ENCODE measurements at places on chromosomes 2 and 18. TPM values are rescaled to one million over a fixed set of nuclear protein-coding genes. Genes with fewer than 3 reads are reported as not detected.

The CD8B2 gene
- total RNA-seq = 0.28 TPM

The FTCDNL1 gene
- 6.1 TPM for total RNA-seq

DNA sequence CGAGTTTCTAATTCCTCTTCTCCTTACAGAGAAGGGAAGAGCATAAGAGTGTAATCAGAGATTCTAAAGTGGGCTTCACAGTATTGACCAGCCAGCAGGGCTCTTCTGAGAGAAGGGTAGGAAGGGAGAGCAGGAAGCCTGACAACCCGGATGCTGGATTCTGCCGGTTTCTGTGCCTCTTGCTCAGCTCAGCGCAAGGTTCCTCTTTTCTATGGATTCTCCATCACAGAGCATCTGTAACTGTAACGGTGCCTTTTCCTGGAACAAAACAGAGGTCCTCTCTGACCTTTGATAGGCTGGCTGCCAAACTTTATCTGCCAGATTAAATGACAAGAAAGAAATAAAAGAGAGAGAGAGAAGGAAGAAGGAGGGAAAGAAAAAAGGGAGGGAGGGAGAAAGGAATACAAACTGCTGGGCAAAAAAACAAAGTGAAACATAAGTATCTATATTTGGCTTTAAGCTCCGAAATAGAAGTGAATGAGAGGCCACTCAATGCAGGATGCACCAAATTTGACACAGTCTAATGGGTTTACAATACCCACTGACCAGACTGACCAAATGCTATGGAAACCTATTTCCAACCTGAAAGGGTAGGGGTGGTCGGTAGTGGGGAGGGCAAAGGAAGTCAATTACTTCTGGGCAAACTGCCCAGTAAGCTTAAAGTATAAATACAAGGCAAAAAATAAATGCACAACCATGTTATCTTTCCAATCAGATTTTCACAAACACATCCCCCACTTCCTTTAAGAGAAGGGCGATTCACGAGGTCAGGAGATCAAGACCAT lies 59.2 kb downstream of the PIEZO2 start:
- DNase-seq = no peak

GRCh38 chr2:240571314-240571973 lies 3.2 kb downstream of the RNPEPL1 start:
- no peak for DNase-seq

The ZEB2 gene
- total RNA-seq = 155 TPM

The ATP8B1 gene
- total RNA-seq = 12.0 TPM

- no peak for DNase-seq
Measured at GRCh38 chr2:222750533-222750932, 79.1 kb downstream of the MOGAT1 start.

The NAT8 gene
- total RNA-seq = not detected

The STAT1 gene
- 44.1 TPM for total RNA-seq

- DNase-seq = no peak
Measured at GRCh38 chr2:21498016-21498415, 374.2 kb downstream of the TDRD15 start.

GRCh38 chr2:188403676-188404075 lies 112.0 kb downstream of the GULP1 start:
- no peak for DNase-seq

GRCh38 chr18:47283476-47283875 lies 32.0 kb upstream of the SKOR2 start:
- no peak for DNase-seq

GRCh38 chr2:105324101-105324500 lies 5.4 kb downstream of the TGFBRAP1 start:
- no peak for DNase-seq

DNA sequence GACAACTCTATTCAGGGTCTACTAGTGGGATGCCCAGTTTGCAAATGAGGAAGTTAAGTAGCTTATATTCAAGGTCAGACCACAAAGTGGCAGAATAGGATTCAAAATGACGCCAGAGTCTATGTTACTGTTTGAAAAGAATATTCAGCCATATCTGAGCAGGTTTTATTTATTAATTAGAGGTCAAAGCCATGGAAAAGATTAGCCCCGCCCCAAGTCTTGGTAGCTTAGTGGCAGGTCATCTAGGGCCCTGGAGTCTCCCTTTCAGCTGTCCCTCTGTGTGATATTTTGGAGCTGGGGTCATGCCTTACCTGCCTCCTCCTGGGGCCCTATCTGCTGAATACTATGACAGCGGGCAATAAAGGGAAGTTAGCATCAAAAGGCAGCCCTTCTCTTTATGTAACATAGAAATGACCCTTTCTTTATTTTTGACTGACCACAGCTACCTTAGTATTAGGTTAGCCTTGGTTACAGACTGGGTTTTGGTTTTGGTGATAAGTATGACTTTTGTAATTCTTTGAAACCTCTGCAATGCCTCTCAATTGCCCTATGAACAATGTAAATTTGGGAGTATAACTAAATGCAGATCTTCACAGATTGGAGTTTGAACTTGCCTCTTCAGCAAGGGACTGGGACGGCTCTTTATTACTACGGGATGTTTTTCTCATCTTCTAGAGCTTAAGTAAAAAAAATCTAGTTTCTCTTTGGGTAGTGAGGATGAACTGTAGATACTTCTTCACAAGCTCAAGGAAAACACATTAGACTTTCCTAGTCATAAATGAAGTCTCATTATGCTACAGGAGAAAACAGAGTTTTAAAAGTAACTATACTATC lies 153.0 kb upstream of the ITGA4 start:
- no peak for DNase-seq

DNA sequence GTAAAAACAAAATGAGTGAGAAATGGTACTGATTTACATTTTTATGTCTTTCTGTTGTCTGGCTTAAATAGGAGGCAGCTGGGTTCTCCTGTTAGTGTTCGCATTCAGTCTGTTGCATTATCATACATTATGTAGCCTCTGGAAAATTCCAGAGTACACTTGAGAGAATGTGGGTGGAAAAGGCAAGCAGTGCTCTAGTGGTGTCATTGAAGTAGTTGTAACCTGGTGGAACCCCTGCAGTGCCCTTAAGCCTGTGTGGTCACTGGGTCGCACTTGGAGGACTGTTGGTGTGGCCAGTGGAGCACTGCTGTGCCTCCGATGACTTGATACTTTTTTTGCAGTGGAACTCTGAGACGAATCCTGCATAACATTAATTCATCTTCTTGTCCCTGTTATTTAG lies 52.4 kb downstream of the USP14 start:
- no peak for DNase-seq

DNA sequence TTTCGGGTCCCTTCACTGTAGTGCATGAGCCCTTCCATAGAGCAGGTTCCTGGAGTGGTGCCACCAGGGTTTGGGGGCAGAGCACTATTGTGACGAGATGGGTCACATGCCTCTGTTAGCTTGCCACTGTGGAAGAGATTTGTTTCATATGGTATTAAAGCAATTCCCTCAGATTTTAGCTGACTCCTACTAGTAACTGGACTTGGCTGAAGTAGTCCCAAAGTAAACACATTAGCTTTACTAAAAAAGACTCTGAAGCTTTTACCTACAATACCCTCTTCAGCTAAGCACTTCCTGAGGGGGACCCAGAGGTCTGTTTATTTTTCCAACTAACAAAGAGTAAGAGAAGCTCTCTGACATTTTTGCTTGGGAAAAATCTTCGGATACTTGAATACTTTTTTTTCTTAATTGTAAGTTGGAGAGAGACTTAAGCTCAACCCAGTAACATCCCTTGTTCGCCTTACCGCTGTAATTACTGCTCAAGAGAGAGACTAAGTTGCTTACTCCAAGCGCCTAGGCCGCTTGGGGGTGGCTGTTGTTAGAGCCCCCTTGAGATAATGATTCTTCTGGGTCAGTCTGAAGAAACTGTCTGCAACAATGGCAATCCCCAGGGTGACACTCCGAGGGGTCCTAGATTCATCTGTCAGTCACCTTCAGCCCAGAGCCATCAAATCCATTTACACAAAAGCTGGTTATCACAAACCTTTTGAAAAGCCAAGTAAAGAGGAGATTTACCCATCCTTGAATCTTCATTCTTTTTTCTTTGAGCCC lies 177.4 kb downstream of the FIGN start:
- peak; percentile 5 for DNase-seq

The SLC23A3 gene
- total RNA-seq = 1.7 TPM

DNA sequence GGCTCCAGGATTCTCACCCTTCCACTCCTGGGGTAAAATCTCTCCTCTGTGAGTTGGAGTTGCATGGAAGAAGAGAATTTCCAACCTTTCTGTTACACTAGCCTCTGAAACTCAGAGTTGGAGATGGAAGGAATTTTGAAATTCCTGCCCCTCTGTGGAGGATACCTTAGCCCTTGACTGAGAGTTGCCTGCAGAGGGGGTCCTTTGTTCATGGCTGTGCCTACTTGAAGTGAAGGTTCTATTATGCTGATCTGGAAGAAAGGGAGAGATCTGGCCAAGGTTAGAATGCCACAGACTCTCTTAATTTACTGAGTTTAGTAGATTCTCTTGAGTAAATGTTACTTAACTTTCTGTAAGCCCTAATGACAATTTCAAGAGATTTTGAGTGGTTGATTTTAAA lies 626.6 kb upstream of the GYPC start:
- DNase-seq = no peak

The TEX261 gene
- total RNA-seq = 25.2 TPM

DNA sequence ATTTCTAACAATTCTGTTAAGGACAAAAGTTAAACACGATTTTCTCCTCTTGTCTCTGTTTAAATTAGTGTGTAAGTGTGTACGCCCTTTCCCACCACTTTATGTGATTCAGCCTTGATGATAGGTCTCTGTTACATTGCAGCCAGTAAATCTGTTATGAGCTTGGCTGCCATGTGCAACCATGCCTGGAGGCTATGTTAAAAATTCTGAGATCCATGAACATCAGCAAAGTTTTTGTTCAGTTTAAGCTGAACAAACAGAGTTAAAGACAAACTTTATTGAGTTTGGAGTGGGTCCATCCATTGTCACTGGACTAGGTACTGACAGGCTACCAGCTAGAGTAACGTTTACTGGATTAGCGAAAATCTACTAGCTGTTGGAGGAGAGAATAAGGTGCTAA lies 110.4 kb downstream of the NCKAP5 start:
- no peak for DNase-seq

GRCh38 chr18:44788334-44788733 lies 107.6 kb downstream of the SETBP1 start:
- DNase-seq = no peak

Measured in spinal cord (tissue), 10 donors.